ENCODE measurements at places on chromosomes 2 and 18. TPM values are rescaled to one million over a fixed set of nuclear protein-coding genes. Genes with fewer than 3 reads are reported as not detected.

Gene RTP5
- polyA plus RNA-seq = 0.07 TPM

GRCh38 chr2:111148925-111149324 lies 28.2 kb downstream of the BCL2L11 start:
- H3K4me1 ChIP-seq = no peaks in the 10 kb centered on the region
- no peak overlapping the region for H3K4me3 ChIP-seq
- H3K27me3 ChIP-seq = no peaks in the 10 kb centered on the region
- no peak for DNase-seq
- peaks cover 19% of the 10 kb centered on the region for H3K36me3 ChIP-seq

GRCh38 chr2:172072706-172073105 lies 12.6 kb upstream of the DLX1 start:
- peaks cover 7% of the 10 kb centered on the region for H3K27me3 ChIP-seq
- no peak overlapping the region for H3K4me3 ChIP-seq
- DNase-seq = no peak
- H3K27ac ChIP-seq = no peak overlapping the region
- no peaks in the 10 kb centered on the region for H3K4me1 ChIP-seq
- no peaks in the 10 kb centered on the region for H3K36me3 ChIP-seq

GRCh38 chr2:102967451-102967850 lies 205.6 kb downstream of the TMEM182 start:
- H3K27ac ChIP-seq = no peak overlapping the region
- no peak overlapping the region for H3K4me3 ChIP-seq
- H3K27me3 ChIP-seq = no peaks in the 10 kb centered on the region
- no peaks in the 10 kb centered on the region for H3K36me3 ChIP-seq
- H3K4me1 ChIP-seq = no peaks in the 10 kb centered on the region

DNA sequence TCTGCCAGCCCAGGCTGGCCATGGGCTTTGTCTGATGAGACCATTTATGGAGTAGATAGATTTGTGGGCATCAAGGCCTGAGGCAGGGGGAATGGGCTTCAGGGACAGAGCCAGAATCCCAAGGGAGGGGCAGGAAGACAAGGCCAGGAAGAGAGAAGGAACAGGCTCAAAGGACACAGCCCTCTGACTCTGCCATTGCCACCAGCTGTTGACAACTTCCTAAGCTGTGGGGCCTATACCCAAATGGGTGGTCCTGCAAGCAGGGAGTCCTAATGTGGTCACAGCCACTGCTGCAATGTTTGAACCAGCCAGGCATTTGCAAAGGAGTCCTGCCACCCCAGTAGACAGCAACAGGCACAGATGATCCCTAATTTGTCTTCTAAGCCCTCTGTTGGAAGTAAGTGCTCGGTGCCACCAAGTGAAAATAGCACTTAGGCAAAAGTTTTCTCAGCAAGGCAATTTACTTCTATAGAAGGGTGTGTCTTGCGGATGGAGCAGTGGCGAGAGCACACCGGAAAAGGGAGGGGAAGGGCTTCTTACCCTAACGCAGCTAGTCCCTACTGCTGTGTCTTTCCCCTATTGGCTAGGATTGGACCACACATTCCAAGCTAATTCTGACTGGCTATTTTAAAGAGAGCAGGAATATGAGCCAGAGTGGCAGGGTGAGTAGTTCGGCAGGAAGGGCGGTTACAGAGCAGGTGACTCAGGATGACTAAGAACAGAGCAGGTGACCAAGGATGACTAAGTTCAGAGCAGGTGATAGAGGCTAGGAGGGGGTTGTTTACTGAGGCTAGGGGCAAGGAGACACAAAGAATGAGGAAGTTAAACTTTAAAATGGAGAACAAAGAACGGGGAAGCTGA lies 47.2 kb downstream of the C1QL2 start:
- H3K4me3 ChIP-seq = no peak overlapping the region
- H3K36me3 ChIP-seq = no peaks in the 10 kb centered on the region
- DNase-seq = no peak
- H3K27me3 ChIP-seq = no peaks in the 10 kb centered on the region
- no peaks in the 10 kb centered on the region for H3K4me1 ChIP-seq
- H3K27ac ChIP-seq = no peak overlapping the region
